Fibroblast of mammary gland (primary cell): ENCODE measurements at places on chromosomes 16 and 17.
A peak's percentile ranks its signal among the peaks of the same experiment; 100 is the strongest.

GRCh38 chr16:1781758-1782407, 488 bp downstream of the SPSB3 start:
- no peak for DNase-seq

GRCh38 chr17:14381606-14382005, 80.7 kb downstream of the HS3ST3B1 start:
- no peak for DNase-seq

GRCh38 chr16:56029026-56029425, 153.9 kb upstream of the CES5A start:
- no peak for DNase-seq

DNA sequence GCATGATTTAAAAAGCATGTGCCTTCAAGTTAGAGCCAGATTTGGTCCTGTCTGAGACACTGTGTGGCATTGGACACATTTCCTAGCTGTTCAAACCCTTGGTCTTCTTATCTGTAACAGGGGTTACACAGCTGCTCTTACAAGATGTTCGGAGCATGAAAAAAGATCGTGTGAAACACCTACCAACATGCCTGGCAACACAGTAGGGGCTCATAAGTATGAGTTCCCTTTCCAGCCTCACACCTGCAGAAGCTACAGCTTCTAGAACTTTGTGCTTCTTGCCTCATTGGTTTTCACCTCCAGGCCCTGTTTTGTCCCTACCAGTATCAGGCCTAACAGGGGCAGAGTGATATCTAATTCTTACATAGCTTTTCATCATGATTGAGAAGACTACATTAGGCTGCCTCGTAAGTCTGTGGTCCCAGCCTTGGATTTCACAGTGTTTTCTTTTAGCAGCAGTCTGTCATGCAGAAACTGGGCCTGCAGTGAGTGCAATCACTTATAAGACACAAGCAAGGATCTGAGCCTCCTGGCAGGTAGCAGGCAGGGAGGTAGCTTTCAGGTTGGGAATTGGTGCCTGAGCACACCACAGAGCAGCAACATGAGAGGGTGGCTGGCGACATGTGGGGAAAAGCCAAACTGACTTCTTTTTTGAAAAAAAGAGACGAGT, 78.8 kb downstream of the CCDC182 start:
- no peak for DNase-seq

DNA sequence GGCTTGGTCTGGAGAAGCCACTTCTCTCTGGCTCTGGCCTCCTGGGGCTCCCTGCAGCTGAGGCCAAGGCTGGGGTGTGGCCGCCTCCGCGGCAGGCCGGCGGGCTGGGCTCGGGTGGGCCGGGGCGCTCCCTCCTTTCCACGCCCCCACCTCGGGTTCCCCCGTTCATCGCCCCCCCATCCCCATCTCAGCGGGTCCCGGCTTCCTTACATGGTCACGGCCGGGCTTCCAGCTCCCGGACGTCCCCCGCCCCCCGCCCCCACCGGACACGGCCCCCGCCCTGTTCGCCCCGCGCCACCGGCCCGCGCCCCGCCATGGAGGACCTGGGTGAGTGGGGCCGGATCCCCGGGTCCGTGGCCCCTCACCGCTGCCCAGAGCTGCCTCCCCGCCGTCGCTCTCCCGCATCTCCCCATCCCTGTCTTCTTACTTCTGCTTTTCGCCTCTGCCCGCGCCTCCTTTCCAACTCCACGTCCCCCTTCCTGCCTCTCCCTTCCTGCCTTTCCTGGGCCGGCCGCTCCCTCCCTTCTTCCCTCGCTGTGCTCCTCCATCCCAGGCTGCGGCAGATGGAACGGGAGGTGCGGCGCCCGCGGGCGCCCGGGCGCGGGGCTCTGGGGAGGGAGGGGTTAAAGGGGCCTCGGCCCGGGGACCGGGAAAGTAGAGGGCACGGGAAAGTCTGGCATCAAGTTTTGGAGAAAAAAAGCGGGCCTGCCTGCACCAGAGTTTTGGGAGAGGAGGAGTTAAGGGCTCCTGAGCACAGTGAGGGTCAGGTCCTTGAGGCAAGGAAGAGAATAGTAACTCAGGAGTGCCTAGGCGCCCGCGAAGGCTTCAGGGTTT, at the start of gene TGFB1I1:
TSS of gene TGFB1I1 (plus strand) at position 278 of the 834 bp plus-strand sequence. CDS start at position 315, 37 bp downstream.
- peak; percentile 67 for DNase-seq

GRCh38 chr17:14372905-14373613, 72.2 kb downstream of the HS3ST3B1 start:
- DNase-seq: no peak

- no peak for DNase-seq
Measured at GRCh38 chr16:9567666-9568065, 476.2 kb downstream of the HAPSTR1 start.

GRCh38 chr16:69762814-69763598, 874 bp downstream of the WWP2 start:
- peak; percentile 43 for DNase-seq

DNA sequence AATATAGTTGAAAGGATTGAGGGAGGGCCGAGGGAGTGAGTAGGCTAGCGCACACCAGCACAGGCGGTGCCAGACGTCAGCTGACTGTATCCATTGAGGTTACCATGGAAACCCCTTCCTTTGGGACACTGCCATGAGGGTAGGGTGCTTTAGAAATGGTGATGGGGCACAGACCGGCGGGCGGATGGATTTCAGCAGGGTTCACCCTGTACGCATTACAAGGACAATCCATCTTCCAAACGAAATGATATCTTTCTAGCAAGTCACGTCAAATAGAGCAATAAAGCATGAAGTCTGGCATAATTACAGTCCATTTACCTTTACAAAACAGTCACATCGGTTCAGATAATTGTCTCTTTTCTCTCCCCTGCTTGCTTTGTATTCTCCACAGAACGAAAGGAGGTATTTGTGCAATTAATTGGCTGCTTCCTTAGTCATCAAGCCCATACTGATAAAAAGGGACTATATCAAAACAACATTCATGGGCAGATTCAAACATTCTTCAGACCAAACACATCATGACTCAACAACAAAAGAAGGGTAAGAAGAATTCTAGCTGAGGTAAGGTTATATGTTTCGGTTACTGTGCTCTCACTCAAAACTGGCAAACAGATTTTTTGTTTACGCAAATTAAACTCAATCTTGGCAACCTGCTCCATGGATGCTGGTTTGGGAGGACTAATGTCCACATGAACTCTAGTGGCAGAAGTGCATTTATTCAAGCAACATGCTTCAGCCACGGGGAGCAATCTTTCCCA, 140.6 kb downstream of the CDK5R1 start:
- DNase-seq: peak; percentile 10

GRCh38 chr16:69767459-69768229, 5.5 kb downstream of the WWP2 start:
- DNase-seq: no peak

DNA sequence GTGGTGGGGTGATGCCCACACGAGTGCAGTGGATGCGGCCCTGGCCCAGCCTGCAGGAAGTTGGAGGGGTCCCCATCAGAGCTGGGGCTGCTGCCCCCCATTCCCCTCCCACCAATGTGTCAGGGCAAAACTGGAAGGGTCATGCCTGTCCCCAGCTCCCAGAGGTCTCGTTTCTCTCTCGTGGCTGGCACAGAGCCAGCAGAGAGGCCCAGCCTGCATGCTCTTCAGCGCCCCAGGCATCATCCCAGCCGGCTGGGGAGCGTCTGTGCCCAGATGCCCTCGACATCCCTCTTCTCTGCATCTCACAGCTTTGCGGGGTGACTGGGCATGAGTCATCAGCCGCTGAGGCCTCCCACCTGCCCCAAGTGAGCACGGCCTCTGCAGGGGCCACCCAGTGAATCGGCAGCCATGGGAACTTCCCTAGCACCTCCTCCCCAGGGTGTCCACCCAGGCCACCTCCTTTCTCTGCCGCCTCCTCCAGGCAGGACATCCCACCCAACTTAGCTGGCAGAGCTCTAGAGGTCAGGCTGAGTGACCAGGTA, 9.8 kb upstream of the CSNK1D start:
- peak; percentile 88 for DNase-seq
